ENCODE measurements at places on chromosomes 11 and 22. TPM values are rescaled to one million over a fixed set of nuclear protein-coding genes. Genes with fewer than 3 reads are reported as not detected.

DNA sequence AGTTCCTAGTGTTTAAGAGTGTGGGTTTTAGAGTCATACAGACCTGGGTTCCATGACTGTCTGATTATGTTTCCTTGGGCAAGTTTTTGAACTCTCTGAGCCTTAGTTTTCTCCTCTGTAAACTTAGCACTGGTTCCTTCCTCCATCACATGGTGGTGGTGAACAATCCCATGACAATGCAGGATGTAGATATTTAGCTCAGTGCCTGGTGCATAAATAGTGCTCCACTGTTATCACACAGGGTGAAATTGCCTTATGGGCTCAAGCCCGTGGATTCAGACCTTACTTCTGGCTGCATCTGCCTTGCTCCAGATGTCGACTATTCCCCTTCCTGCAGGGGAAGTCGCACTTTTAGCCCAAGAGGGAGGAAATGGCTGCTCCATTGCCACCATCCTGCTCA lies 62.7 kb downstream of the LDLRAD3 start:
- DNase-seq = no peak
- H3K4me3 ChIP-seq = no peak overlapping the region
- H3K4me1 ChIP-seq = peaks cover 24% of the 10 kb centered on the region
- H3K36me3 ChIP-seq = no peaks in the 10 kb centered on the region
- H3K27me3 ChIP-seq = no peaks in the 10 kb centered on the region

GRCh38 chr11:1029654-1030053 lies 6.9 kb downstream of the MUC6 start:
- H3K4me1 ChIP-seq = no peaks in the 10 kb centered on the region
- no peak overlapping the region for H3K27ac ChIP-seq
- peaks cover 30% of the 10 kb centered on the region for H3K36me3 ChIP-seq
- H3K27me3 ChIP-seq = no peaks in the 10 kb centered on the region

- no peaks in the 10 kb centered on the region for H3K4me1 ChIP-seq
- H3K27ac ChIP-seq = peak overlapping the region; percentile 40
- DNase-seq = no peak
- peak overlapping the region; percentile 55 for H3K4me3 ChIP-seq
- peaks cover 32% of the 10 kb centered on the region for H3K36me3 ChIP-seq
Observed at GRCh38 chr11:72239313-72239848, 4.6 kb downstream of the PHOX2A start.

GRCh38 chr22:42371099-42371498 lies 61.1 kb downstream of the NFAM1 start:
- H3K27ac ChIP-seq = no peak overlapping the region
- peaks cover 34% of the 10 kb centered on the region for H3K27me3 ChIP-seq
- H3K4me3 ChIP-seq = no peak overlapping the region
- peaks cover 16% of the 10 kb centered on the region for H3K4me1 ChIP-seq
- DNase-seq = no peak
- H3K36me3 ChIP-seq = peaks cover 17% of the 10 kb centered on the region

GRCh38 chr11:133747409-133747808 lies 97.9 kb downstream of the SPATA19 start:
- no peaks in the 10 kb centered on the region for H3K27me3 ChIP-seq
- DNase-seq = no peak
- no peaks in the 10 kb centered on the region for H3K4me1 ChIP-seq
- no peak overlapping the region for H3K4me3 ChIP-seq
- H3K27ac ChIP-seq = no peak overlapping the region
- H3K36me3 ChIP-seq = no peaks in the 10 kb centered on the region

GRCh38 chr11:128390246-128390645 lies 197.1 kb downstream of the ETS1 start:
- no peaks in the 10 kb centered on the region for H3K36me3 ChIP-seq
- H3K27me3 ChIP-seq = no peaks in the 10 kb centered on the region
- H3K27ac ChIP-seq = no peak overlapping the region
- no peaks in the 10 kb centered on the region for H3K4me1 ChIP-seq
- no peak overlapping the region for H3K4me3 ChIP-seq

DNA sequence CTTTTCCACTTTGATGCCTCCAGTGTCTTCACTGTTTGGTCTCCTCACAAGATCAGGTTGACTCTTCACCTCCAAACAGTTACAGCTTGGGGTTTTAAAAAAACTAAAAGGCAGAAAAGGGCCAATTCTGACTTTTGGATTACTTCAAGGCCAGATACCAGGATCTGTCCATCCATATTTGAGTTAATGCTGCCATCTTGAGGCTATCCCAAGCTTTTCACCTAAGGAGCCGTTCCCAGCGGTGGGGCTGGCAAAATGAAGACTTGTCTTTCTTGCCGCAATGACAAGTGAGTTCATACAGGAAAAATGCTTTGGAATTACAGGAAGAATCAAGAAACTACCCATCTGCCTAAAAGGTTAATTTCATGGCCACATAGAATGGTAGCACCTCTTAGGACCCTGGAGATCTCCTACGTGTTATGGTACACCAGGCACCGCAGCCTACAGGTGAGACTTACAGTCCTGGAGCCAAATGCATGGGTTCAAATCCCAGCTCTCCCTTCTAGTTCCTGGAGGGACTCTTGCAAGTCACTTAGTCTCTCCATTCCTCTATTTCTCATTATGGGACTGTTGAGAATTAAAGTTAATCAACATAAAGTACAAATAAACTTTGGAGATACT lies 6.0 kb upstream of the OR5B21 start:
- H3K27ac ChIP-seq = no peak overlapping the region
- no peak overlapping the region for H3K4me3 ChIP-seq
- peaks cover 22% of the 10 kb centered on the region for H3K4me1 ChIP-seq
- DNase-seq = peak; percentile 57
- no peaks in the 10 kb centered on the region for H3K36me3 ChIP-seq

GRCh38 chr11:78801161-78801884 lies 226.7 kb upstream of the NARS2 start:
- H3K27ac ChIP-seq = no peak overlapping the region
- no peak overlapping the region for H3K4me3 ChIP-seq
- H3K4me1 ChIP-seq = peaks cover 13% of the 10 kb centered on the region
- no peak for DNase-seq
- no peaks in the 10 kb centered on the region for H3K36me3 ChIP-seq

DNA sequence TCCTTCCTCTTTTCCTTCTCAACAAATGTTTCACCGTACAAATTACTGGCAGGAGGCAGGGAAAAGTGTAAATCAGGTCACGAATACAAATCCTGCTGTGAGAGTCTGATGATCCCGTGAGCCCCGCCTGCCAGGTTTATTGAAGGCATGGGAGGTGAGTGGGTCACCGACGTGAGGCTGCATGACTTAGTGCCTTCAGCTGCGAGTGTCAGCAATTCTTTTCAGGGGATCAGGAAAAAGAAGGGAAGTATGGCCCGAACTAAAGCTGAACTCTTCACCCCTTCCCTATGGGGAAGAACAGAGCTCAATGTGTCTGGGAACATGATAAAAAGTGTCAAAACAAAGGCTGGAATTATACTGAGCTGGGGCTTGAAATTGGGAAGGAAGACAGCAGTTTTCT lies 166.2 kb downstream of the OPCML start:
- no peaks in the 10 kb centered on the region for H3K4me1 ChIP-seq
- DNase-seq = no peak
- H3K36me3 ChIP-seq = no peaks in the 10 kb centered on the region
- no peak overlapping the region for H3K4me3 ChIP-seq
- H3K27ac ChIP-seq = no peak overlapping the region

DNA sequence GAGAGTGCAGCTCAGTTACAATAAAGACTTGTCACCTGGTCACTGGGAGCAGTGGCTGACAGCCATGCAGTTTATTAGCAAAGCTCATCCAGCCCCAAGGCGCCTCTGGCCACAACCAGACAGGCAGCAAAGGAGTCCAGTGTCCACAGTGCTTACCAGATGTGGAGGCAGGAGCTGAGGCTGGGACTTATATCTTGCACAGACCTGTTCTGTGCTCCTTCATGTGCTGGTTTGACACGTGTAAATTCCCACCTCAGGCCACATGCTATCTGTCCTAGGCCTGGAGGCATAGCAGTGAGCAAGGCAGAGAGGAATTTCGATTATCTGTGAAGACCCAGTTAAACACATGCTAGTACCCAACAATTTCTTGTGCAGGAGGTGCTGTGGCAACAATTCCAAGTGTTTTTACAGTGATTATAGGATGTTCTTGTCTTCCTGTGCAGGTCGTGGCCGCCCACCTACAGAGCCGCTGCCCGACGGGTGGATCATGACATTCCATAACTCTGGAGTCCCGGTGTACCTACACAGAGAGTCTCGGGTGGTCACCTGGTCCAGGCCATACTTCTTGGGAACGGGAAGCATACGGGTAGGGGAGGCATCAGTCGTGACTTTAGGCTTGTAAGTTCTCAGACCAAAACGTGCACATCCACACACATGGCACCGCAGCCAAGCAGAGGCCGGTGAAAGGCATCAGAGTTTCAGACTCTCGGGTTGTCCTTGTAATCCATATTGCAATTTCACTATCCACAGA lies 9.4 kb downstream of the DGCR8 start:
- H3K4me1 ChIP-seq = peaks cover 6% of the 10 kb centered on the region
- H3K27me3 ChIP-seq = no peaks in the 10 kb centered on the region
- H3K36me3 ChIP-seq = peaks cover 75% of the 10 kb centered on the region

DNA sequence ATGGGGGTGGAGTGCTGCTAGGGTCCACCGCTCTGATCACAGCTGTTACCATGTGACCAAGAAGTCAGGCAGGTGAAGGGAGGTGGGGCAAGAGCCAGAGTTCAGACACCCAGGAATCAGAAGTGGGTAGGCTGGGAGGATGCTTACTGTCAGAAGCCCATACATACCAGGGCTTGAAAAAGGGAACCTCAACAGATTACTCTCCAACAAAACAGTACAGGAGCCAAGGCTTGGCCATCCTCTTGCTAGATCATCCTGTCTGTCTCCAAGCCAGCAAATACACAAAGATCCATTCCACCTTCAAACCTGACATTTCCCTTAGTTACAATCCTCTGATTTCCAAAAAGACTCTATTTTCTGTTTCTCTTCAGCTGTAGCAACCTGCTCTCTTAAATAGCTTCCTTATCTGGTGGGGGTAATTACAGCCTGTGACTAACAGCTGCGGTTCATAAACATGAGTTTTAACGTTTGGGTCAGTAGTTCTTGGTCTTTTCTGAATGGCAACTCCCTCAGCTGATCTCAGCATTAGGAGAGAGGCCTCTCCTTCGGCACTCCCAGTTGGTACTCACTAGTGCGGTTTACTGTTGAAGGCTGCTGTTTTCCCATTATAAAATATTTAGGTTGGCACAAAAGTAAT lies 31.1 kb upstream of the WT1 start:
- no peaks in the 10 kb centered on the region for H3K36me3 ChIP-seq
- H3K4me1 ChIP-seq = no peaks in the 10 kb centered on the region
- DNase-seq = no peak
- H3K27me3 ChIP-seq = peaks cover 15% of the 10 kb centered on the region

GRCh38 chr11:102753267-102753666 lies 27.2 kb downstream of the MMP10 start:
- no peaks in the 10 kb centered on the region for H3K27me3 ChIP-seq
- H3K4me1 ChIP-seq = peaks cover 12% of the 10 kb centered on the region
- H3K27ac ChIP-seq = no peak overlapping the region

GRCh38 chr11:123601743-123602142 lies 52.7 kb downstream of the SCN3B start:
- DNase-seq = no peak
- no peak overlapping the region for H3K27ac ChIP-seq
- H3K4me1 ChIP-seq = no peaks in the 10 kb centered on the region
- no peaks in the 10 kb centered on the region for H3K27me3 ChIP-seq

GRCh38 chr22:45630436-45630835 lies 41.2 kb upstream of the ATXN10 start:
- peaks cover 11% of the 10 kb centered on the region for H3K36me3 ChIP-seq
- H3K27ac ChIP-seq = peak overlapping the region; percentile 53
- DNase-seq = no peak
- no peaks in the 10 kb centered on the region for H3K27me3 ChIP-seq

GRCh38 chr11:36165621-36166397 lies 123.4 kb downstream of the COMMD9 start:
- no peak overlapping the region for H3K4me3 ChIP-seq
- DNase-seq = no peak
- H3K36me3 ChIP-seq = no peaks in the 10 kb centered on the region
- H3K27ac ChIP-seq = no peak overlapping the region

GRCh38 chr22:38788021-38788816 lies 5.7 kb downstream of the DNAL4 start:
- H3K27me3 ChIP-seq = no peaks in the 10 kb centered on the region
- DNase-seq = no peak
- peaks cover 7% of the 10 kb centered on the region for H3K36me3 ChIP-seq

DNA sequence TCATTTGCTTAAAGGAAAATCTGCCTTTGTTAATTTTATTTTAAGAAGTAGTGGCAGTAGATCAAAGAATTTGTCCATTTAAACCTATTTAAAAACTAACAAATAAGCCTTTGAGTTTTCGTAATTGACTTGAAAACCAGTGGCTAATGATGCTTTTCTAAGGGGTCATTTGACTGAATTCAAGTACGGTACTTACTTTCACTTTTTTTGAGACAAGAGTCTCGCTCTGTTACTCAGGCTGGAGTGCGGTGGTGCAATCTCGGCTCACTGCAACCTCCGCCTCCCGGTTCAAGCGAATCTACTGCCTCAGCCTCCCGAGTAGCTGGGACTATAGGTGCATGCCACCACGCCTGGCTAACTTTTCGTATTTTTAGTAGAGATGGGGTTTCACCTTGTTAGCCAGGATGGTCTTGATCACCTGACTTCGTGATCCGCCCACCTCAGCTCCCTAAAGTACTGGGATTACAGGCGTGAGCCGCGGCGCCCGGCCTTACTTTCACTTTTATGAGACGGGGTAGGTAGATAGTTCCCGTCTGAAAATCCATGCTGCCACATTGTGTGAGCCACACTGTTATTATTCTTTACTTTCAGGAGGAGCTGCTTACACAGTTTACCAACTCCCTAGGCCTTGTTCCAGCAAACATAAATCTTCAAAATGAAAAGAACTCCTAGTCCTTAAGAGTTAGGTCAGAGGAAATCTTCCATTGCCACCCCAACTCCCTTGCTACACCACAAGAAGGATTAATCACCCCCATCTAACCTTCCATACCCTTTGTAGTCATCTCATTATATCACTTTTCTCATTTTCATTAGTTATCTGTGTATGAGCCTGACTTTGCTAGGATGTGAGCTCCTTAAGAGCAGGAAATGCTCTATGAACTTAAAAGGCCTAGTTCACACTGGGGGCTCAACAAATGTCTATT lies 926.6 kb upstream of the CCDC90B start:
- no peaks in the 10 kb centered on the region for H3K4me1 ChIP-seq
- no peak overlapping the region for H3K4me3 ChIP-seq
- H3K27me3 ChIP-seq = no peaks in the 10 kb centered on the region
- no peak for DNase-seq

Gene SLC43A3
- 127 TPM for total RNA-seq

Gene LYVE1
- total RNA-seq = not detected

Gene OLFML1
- not detected for total RNA-seq
